ENCODE measurements at places on chromosomes 16 and 17.
A peak's percentile ranks its signal among the peaks of the same experiment; 100 is the strongest.

DNA sequence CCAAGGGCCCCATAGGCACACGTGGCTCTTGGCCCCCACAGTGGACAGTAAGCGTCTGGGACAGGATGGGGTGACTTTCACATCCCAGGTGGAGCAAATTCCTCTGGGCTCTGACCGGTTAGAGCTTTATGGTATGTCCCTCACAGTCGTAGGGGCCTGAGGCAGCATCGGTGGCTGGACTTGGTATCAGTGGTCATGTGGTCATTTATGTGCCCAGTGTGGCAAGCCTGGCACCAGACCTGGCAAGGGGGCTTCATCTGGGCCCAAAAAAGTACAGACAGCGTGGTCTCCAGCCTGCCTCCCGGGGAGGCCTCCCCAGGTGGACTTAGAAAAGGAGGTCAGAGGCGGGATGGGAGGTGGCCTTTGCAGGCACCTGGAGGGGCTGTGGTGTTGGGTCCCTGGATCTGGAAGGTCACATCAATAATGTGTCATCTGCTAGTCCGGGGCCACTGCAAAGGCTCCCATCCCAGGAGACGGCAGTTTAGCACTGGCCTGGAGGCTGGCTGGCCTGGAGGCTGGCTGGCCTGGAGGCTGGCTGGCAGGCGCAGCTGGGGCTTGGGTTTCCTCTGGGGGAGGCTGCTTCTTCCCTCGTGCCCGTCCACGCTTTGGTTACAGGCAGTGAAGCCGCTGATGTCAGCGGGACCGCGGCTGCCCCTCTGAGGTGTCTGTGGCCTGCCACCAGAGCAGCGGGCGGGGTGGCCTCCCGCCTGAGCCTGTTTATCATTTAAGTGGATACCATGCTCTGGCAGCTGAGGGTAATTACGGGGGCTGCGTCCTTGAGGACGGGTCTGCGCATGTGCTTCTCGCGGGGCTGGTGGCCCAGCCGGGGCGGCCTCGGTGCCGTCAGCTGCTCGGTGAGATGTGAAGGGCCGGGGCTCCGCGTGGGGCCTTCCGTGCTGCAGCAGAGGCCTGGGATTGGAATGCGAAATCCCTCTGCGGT lies 20.7 kb upstream of the CBX4 start:
- DNase-seq: no peak

- DNase-seq: no peak
These were observed 18.5 kb downstream of the NFE2L1 start for GRCh38 chr17:48066656-48067055.

GRCh38 chr17:67390646-67391361 lies 13.7 kb downstream of the PITPNC1 start:
- peak; percentile 77 for DNase-seq

- DNase-seq: no peak
These were observed 14.0 kb downstream of the GDE1 start for GRCh38 chr16:19507867-19508266.

DNA sequence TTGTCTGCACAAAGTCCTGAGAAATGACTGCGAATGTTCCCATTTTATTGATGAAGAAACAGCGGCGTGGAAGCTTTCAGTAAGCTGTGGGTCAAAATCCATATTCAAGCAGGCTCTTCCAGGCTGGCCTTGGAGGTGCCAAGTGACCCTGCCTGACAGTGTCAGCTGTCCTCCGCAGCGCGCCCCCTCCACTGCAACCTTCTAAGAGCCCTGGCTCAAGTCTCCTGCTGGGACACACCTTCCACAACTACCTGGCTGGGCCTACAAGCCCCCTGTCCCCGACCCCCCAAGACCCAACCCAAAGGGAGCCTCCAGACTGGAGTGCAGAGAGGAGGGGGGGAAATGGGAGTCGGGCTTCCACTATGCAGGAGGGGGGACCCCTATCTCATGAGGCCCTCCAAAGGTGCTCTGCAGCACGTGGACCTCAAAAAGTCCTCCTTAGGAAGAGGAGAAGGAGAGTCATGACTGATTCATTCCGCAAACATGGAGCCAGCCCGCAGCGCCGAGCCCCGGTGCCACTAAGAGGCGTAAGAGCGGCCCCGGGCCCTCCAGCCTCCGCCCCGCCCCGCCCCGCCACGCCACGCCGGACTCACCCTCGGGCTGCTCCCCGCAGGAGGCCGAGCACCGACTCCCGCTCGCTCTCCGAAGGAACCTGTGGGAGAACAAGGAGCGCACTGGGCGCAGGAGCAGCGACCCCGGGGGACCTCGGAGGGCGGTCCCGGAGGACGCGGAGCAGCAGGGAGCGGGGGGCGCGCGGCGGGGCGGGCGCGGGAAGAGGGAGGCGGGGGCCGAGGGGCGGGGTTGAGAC lies 574 bp downstream of the MPP3 start:
- peak; percentile 7 for DNase-seq

DNA sequence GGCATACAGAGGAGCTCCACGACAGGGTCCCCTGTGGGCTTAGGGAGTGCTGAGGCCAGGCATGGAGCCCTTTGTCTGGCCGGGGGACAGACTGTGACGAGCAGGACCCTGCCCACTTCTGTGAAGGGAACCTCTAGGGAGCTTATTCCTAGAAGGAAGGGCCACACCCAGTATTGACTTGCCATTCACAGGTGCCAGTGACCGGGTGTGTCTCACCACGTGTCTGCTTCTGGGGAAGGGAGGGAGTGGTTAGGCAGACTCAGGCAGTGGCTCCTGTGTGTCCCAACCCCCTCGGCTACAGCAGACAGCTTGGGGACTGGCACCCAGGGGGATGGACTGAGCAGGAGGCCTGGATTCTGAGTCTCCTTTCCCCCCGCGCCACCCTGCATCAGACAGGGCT lies 57.2 kb downstream of the SOCS1 start:
- no peak for DNase-seq

GRCh38 chr16:3118204-3118790 lies 5.9 kb downstream of the ZNF205 start:
- DNase-seq: no peak

GRCh38 chr17:29291163-29291752 lies 2.7 kb downstream of the NUFIP2 start:
- no peak for DNase-seq

- no peak for DNase-seq
These were observed 506.2 kb downstream of the WWOX start for GRCh38 chr16:78605548-78606101.

GRCh38 chr16:14405611-14406537 lies 224.2 kb downstream of the PARN start:
- DNase-seq: peak; percentile 20

GRCh38 chr17:57625511-57625910 lies 119.6 kb downstream of the CCDC182 start:
- no peak for DNase-seq

DNA sequence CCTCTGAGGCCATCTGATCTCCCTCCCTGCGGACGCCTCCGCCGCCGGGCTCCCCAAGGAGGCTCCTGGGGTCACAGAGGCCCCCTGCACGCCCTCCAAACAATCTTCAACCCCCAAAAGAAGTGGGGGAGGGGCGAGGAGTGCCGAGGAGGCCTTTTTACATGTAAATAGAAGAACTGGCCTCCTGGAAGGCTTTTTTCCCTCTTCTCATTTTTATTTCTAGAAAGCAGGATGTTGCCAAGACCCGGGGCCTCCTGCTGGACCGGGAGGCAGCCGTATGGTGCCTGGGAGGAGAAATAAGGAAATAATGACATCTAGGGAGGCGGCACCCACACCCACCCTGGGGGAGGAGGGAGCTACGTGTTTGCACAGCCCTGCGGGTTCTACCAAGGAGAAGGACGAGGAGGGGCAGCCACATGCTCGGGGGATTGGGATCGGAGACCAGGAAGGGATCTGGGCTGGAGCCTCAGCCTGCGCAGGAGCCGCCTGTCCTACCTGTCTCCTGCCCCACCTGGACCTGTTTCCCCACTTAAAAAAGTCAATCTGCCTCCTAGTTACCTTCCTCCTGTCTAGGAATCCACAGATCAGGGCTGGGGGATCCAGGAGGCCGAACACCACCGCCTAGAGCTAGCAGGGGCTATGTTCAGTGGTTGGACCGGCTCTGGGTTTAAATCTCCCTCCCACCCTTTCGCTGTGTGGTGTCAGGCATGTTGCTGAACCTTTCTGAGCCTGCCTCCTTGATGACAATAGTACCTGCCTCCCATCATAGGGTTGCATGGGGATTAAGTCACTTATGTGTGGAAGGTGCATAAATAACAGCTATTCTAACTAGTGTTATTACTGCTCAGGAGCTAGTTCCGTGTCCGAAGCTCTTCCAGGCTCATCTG lies 175.7 kb upstream of the GSE1 start:
- DNase-seq: no peak

DNA sequence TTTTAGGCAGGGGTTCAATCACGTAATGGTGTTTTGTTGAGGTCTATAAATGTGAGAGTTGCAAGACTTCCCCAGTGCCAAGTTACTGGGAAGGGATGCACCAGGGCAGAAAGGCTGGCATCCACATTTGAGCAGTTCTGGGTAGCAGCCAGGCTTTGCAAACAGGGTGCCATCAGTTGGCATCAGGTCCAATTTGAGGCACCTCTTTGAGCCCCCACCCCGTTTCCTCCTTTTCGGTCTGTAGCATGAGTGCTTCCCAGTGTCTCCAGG lies 142.6 kb upstream of the CACNG5 start:
- no peak for DNase-seq

- DNase-seq: no peak
These were observed 18.8 kb downstream of the WNT9B start for GRCh38 chr17:46869975-46870803.

- DNase-seq: no peak
These were observed 573 bp upstream of the CDK10 start for GRCh38 chr16:89685916-89686315.

DNA sequence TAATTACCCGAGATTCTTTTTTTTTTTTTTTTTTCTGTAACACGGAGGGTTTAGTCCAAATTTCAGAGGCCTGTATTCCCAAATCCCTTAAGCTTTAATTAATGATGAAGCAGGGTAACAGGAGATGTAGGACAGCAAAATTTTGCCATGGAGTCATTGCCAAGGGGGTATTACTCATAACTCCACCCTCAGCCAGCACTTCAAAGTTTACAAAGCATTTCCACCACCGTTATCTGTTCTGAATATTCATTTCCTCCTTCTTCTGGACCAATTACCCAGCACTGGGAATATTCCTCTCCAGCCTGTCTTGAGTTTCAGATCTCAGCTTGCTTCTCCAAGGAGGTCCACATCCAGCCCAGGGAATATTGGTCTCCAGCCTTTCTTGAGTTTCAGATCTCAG lies 747.5 kb upstream of the EEF2KMT start:
- DNase-seq: no peak

- no peak for DNase-seq
These were observed 1.6 kb downstream of the TPPP3 start for GRCh38 chr16:67391424-67392300.

DNA sequence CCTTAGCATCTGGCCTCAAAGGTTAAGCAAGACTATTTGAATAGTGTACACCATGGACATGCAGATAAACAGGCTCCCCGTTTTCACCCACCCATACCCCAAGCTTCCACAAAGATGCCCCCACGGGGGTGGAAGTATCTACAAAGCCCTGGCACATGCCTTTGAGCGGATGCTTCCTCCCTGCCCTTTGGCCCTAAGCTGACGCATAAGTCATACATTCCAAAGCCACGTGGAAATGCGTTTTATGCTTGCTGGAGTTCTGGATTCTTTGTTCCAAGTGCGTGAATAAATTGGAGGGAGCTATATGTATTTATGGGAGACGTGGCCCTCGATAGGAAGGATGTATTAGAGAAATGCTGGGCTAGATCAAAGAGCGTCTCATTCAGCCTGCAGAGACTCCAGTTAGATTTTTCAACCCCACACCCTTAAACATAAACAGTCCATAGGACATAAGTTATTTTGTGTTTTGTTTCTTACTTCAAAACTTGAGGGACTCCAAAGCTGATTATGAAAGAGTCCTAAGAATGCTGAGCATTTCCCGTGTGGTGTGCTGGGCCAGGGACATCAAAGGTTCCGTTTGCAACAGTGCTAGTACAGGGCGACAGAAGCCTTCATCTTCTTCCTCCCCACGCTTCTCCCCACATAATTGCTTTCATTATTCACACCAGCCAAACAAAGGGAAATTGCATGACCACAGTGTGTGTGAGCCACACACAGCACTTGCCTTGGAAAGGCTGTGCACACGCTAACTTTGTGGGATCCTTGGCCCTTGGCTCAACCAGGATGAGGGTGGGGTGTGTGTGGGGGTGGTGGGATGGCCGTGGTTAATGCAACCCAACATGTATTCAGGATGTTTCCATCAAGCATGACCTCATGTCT lies 73.6 kb downstream of the WIPI1 start:
- DNase-seq: no peak

- no peak for DNase-seq
These were observed 16.0 kb downstream of the RSL1D1 start for GRCh38 chr16:11835309-11835708.

DNA sequence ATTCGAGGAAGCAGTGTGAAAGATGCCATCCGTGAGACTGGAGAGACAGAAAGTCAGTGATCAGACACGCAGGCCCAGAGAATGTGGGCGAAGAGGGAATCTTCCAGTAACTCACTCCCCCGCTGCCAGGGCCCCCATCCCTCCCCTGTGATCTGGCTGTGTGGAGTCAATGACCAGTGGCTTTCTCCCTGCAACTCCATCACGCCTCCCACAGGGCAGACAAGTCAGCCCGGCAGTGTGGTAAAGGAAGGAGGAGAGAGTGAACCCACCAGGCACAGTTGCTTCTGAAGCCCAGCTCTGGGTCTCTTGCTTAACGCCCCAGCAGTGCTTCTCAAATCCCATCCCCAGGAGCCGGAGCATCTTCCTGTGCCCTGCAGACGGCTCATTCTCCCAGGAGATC lies 142.1 kb downstream of the ZNF423 start:
- no peak for DNase-seq

DNA sequence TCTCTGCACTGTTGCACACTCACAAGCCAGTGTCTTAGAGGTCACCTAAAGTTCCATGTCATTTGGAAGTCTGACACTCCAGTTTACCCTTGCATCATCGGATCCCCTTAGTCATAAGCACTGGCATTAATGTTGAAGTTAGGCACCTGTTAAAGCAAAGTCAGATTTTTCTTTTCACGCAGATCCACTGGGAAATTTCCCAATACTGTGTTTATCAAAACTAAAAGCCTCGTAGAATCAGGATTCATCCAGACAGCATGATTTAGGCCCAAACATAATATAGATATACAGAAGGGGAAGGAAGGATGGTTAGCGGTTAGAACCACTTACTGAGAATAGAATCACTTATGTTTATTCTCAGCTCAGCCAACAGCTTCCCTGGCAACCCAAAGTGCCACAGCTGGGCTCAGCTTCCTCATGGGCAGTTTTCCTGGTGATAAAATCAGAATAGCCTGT lies 30.1 kb upstream of the HAPSTR1 start:
- DNase-seq: no peak

DNA sequence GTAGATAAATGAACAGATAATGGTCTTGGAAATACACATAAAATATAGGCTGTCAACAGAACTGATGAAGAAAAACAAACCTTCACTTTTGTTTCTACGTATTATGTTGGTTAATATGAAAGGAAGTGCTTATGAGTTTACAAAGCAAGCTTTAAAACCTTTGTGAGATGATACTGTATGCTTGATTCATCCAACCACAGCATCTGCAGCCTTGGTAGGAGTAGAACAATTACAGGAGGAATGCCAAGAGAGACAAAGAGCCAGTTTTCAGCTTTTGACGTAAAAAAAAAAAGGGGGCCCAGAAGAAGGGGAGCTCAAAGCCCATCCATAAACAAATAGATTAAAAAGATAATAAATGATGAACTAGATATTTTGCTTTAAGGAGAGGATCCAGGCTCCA lies 13.3 kb downstream of the FAM20A start:
- DNase-seq: no peak

- DNase-seq: no peak
These were observed 132.9 kb upstream of the CRHR1 start for GRCh38 chr17:45651145-45651709.

- DNase-seq: no peak
These were observed 191.9 kb downstream of the SLC39A11 start for GRCh38 chr17:72900654-72900971.

All from stimulated activated CD4-positive, alpha-beta T cell treated with anti-CD3 and anti-CD28 coated beads, Interleukin-1b, Interleukin-23, amount 100 ng/mL, for 48 hours (primary cell).